ENCODE measurements at places on chromosomes 7 and 10.

DNA sequence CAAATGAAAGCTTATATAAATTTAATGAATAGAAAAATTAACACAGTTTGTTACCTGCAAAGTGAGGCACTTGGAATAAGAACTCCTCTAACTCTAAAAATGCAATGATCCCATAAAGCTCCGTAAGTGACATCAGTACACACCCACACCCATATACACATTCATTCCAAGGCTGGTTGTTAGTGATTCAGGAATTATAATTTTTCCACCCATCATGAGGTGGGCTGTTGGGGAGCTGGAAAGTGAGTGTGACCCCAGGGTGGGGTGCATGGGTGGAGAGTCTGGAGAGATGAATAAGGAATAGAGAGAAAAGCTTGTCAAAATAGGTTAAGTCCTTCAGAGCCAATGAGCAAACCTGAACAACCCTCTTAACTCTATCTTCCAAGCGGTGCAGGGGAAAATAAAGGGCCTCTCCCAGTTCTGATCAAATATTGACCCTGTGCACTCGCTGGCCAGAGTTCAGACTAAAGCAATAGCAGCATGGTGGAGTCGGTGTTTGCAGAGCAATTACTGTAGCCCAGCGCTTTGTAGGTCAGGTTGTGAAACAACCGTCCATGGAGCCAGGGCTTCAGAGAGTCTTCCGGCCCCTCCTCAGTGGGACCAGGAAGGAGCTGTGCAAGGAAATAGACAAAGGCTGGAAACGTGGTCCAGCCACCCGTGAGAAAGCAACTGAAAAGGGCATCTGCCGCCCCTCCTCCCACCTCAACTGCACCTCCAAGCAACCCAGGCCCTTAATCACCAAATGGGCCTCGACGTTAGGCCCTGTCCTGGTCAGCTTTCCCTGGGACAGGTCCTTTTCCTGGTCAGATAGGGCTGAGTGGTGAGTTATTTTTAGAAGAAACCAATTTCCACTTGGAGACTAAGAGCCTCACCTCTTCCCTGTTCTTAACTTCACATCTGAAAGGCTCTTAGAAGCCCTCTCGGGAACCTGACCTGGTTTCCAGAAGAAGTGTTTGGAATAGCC is 61.2 kb downstream of the SH3PXD2A start:
- DNase-seq: peak; percentile 98

- DNase-seq: peak; percentile 48
These were observed 102.8 kb downstream of the CHN2 start for GRCh38 chr7:29297194-29297890.

GRCh38 chr7:128951296-128951695 is 13.6 kb downstream of the IRF5 start:
- no peak for DNase-seq

GRCh38 chr10:128498746-128499145 is 372.5 kb upstream of the MKI67 start:
- no peak for DNase-seq

DNA sequence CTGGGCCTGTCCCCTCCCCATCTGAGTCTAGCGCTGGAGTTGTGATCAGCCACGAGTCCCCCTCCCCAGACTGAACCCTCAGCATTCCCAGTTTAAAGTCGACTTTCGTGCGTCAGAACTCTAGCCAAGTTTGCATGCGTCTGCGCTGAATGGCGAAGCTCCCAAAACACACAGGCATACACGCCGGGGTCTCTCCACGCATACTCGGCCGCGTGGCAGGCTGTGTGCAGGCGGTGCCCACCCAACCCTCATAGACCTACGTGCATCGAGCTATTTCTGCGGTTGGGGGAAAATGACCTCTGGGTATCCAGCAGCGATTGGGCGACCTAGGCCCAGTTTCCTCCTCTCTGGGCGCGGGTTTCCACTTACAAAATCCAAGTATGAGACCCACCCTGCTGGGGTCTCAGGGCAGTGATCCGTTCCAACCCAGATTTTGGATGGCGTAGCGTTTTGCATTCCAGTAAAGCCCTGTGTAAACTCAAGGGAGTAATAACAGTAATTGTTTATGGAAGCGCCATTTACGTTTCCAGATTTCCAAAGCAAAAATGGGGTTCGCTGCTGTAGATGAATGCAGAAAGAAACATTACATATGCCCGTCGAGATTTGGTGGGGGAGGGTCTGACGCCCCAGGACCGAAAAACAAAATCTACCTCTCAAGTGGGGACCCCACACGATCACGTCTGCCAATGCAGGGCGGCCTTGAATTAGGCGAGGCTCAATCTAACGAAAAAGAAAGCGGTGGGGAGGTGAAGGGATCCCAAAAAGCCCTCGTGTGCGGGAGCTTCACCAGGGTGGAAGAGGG is 2.0 kb upstream of the HMX3 start:
- DNase-seq: no peak

DNA sequence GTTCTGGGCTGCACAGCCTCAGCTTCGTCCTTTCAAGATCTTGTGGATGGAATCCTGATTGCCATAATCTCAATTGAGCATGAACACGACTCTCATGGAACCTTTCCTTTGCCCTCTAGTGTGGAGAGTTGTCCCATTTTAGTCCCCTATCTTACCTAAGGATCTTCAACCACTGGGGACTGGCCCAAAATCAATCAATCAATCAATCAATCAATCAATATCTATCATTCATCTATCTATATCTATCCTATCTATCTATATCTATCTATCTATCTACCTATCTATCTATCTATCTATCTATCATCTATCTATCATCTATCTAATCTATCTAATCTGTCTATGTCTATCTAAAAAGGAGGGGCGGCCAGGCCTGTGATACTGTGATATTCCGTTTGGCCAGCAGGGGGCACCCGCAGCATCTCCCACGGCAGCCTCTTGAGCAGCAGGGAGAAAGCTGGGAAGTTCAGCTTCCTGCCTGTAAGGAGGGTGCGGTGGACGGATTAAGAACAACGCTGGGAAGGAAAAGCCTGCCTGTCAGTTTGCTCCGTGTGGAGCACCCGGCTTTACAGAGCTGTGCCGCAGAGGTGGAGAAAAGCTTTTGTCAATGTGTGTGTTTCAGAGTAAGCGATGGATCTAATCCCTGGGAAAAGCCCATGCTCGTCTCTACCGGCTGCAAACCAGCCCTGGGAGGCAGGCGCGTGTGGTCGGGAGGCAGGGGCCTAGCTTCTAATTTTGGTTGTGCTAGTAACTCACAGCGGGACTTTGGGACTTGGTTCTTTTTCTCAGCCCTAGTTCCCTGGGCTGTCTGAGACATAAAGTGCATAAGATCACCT is 124.9 kb downstream of the SH2D4B start:
- peak; percentile 57 for DNase-seq

GRCh38 chr10:29663718-29664117 is 28.9 kb upstream of the SVIL start:
- no peak for DNase-seq

- no peak for DNase-seq
These were observed 877.6 kb upstream of the AUTS2 start for GRCh38 chr7:68720697-68721096.

DNA sequence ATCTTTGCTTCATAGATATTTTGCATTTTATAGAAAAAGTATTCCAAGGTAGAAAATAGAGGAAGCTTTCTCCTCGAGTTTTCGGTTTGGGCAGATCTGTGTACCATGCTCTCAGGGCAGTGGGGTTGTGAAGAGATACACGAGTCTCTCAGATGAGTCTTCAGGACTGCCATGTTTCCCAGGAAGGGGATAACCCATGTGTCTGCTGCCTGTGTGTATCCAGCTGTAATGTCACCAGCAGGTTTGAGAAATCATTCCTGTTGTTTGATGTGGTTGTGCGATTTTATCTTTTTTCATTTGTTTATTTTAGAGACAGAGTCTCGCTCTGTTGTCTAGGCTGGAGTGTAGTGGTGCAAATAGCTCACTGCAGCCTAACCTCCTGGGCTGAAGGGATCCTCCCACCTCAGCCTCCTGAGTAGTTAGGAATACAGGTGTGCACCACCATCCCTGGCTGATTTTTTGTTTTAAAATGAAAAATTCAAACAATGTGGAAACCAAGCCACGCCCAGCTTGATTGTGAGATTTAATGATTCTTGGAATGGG is 48.9 kb downstream of the SNX10 start:
- DNase-seq: no peak

DNA sequence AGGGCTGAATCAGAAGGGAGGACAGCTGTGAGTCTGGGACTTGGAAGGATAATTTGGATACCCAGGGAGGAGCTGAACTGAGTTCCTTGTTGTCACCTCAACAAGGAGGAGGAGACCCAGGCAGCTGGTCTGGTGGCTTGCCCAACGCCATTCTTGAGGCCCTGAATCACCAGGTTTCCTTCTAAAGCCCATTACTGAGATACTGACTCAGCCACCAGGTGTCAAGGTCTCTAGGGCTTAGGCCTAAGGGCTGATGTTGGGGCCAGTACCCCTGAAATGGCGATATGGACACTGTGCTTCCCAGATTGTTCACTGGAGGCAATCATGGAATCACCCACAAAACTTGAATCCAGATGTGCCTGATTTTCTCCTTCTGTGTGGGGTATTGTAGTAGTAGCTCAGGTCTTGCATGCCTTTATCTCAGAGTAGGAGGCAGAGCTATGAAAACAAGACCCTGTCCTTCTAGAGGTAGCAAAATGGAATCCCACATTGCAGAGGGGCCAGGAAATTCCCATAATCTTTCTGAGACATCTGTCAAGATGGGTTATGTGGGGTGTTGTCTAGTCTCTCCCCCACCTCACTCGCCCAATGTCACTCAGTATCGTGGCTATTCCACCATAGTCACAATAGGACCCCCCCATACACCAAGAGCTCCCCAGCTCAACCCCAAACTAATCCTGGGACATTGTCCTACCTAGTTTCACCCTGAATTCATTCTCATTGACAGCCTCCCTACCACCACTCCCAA is 1.8 kb upstream of the ATG9B start:
- DNase-seq: no peak

Measured in NCI-H146 (cell line).